ENCODE measurements at places on chromosomes 2 and 18.

DNA sequence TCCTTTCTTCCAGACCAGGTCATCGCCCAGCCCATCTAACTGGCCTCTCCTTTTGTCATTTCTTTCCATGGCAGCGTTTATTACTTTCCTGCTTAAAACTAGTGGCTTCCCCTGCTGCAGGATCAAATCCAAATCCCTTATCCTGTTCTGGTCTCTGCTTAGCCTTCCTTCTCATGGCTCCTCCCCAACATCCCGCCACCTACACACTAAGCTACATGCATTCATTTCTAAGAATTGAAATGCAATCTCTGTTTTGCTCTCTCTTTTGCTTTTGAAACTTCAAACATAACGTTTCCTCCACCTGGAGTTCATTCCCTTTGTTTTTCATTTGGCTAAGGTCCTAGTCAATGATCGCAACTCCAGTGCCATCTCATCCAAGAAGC is 18.0 kb upstream of the DPP4 start:
- DNase-seq: no peak

- DNase-seq: no peak
Measured at GRCh38 chr18:79413426-79413825, 17.7 kb downstream of the NFATC1 start.

DNA sequence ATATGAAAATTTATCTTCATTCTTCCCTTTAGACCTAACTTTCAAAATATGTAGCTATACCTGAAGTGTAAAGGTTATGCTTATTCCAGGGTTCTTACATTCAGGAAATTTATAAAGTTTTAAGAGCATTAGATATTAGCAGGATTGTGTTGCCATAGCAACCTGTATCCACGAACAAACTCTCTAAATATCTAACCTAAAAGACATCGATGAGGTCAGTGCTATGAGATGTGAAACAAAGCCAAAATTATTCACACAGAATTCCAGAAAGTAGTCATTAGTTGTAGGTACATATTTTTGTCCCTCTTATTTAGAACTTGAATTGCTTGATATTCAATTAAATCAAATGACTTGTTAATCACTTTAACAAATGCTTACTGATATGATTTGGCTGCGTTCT is 705.3 kb downstream of the SOCS6 start:
- no peak for DNase-seq

- no peak for DNase-seq
Measured at GRCh38 chr2:240615820-240616547, 9.3 kb upstream of the GPR35 start.

- peak; percentile 37 for DNase-seq
Measured at GRCh38 chr2:109171444-109172334, 42.7 kb downstream of the SH3RF3 start.

GRCh38 chr2:145303536-145303935 is 783.6 kb upstream of the ZEB2 start:
- no peak for DNase-seq

DNA sequence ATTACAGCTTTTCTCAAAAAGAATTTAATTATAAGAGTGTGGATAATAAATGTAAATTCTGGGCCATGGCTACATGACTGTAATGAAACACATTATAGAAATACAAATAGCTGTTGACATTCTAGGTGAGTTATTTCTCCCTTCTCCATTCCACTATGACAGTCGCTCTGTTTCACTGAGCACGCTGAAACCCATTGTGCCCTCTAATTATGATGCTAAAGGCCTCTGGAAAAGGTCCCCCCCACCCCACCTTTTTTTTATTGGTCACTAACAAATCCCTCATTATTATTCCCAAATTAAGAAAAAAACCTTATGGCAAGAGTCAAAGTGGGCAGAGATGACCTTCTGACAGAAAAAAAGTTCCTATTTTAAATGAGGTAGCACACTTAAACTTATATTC is 285.0 kb upstream of the SIX3 start:
- DNase-seq: no peak

GRCh38 chr18:13451661-13452387 is 233.3 kb downstream of the LDLRAD4 start:
- no peak for DNase-seq

DNA sequence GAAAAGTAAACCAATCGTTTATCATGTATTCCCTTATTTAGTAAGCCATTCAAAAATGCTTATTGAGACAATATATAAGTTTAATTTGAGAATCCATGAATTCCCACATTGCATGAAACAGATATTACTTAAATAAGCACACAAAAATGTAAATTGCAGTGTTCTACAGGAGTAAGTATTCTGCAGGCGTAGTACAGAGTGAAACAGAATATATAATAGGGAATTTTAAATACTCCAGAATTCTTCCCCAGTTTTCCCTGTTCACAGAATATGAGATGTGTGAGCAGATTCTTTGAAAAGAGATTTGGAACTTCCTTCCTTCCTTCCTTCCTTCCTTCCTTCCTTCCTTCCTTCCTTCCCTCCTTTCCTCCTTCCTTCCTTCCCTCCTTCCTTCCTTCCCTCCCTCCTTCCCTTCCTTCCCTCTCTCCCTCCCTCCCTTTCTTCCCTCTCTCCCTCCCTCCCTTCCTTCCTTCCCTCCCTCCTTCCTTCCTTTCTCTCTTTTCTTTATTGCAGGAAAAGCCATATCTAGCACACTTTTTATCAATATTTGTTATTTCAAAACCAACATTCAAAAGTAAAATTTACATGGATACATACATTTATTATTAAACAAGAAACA is 977.7 kb upstream of the LRRTM1 start:
- DNase-seq: no peak

DNA sequence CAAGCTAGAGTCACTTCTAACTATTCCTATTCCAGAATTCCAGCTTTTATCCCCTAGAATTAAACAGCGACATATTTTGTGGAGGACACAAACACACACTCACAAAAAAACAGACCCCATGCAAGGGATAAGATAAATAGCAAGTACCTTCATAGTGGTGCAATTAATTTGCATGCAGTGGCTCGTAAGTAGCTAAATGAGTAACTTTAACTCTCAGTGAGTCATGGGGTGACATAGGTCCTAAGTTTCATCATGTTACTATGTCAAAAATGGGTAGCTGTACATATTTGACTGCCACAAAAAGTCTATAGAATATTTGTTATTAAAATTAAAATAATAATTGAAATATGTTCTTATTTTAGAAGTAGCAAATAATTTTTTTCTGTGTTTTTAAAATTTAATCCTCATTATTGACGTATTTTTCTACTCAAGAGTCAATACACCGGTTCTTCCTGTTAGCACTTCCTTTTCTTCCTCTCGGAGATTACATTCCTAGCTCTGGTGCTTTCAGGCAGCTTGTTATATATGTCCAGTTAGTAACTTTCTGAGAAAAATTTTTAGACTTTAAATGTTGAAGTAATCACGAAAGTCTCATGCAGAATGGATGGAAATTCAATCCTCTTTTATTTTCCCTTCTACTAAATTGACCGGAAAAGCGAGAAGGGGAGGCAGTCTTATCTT is 247.0 kb downstream of the KCNH7 start:
- no peak for DNase-seq

- no peak for DNase-seq
Measured at GRCh38 chr2:34388446-34388845, 789.3 kb upstream of the FAM98A start.

DNA sequence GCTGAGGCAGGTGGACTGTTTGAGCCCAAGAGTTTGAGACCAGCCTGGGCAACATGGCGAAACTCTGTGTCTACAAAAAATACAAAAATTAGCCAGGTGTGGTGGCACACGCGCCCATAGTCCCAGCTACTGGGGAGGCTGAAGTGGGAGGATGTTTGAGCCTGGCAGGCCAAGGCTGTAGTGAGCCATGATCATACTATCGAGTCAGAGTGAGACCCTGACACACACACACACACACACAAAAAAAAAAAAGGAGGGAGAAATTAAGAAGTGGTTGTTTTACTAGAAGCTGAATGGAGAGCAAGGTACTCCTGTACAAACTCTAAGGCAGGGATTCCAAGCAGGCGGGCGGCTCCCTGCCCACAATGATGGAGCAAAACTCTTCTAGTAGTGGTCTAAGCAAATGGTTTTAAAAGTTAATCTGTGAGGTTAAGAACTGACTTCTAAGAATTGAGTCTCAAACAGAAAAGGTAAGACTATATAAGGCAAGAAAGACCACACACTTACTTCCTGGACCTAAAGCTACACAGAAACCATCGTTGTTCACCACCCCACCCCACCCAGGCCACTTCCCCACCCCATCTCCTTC is 2.6 kb downstream of the ANKRD44 start:
- DNase-seq: no peak

DNA sequence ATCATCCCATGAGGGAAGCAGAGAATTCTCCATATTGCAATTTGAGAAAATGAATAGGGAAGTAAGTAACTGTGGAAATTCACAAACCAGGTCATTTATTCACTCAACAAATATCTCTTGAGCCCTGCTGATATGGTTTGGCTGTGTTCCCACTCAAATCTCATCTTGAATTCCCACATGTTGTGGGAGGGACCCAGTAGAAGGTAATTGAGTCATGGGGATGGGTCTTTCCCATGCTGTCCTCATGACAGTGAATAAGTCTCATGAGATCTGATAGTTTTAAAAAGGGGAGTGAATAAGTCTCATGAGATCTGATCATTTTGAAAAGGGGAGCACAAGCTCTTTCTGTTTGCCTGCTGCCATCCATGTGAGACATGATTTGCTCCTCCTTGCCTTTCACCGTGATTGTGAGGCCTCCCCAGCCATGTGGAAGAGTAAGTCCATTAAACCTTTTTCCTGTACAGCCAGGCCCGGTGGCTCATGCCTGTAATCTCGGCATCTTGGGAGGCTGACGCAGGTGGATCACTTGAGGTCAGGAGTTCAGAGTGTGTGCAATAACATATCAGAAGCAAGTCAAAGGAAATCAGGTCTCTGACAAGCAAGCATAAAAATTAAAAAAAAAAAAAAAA is 193.2 kb downstream of the NDUFA10 start:
- DNase-seq: no peak

GRCh38 chr2:25821225-25822056 is 56.8 kb downstream of the ASXL2 start:
- DNase-seq: no peak

- no peak for DNase-seq
Measured at GRCh38 chr2:121783180-121783579, 27.7 kb downstream of the TSN start.

GRCh38 chr2:191869178-191869577 is 22.3 kb upstream of the CAVIN2 start:
- peak; percentile 7 for DNase-seq

GRCh38 chr2:160261732-160262131 is 61.7 kb upstream of the ITGB6 start:
- DNase-seq: no peak

GRCh38 chr2:127093648-127094210 is 13.2 kb downstream of the BIN1 start:
- no peak for DNase-seq

DNA sequence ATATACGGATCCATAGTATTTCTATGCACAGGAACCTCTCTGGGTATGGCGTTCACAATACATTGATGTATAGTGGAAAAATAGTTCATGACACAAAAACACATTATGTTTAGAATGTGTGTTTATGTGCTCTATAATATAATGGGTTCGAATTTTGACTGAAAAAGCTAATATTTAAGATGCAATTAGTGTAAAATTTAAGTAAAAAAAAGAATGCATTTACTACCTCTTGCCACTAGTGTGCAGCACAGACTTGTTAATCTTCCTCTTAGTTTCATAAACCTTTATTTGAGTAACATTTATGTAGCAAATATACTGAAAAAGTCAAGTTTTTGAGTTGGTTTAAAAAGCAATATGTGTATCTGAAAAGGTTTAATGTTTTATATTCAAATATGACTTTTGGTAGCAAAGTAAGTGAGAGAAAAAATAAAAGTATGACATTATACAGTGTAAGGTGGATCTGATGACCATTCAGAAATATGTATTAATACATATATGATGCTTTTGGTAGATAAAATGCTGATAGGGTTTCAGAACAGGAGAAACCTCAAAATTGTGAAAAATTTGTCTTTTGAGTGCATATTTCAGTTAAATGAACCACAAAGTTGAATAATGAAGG is 49.4 kb downstream of the CCDC102B start:
- DNase-seq: no peak

- no peak for DNase-seq
Measured at GRCh38 chr2:24010477-24011249, 778 bp downstream of the MFSD2B start.

- no peak for DNase-seq
Measured at GRCh38 chr2:9983401-9984216, 32.1 kb downstream of the GRHL1 start.

DNA sequence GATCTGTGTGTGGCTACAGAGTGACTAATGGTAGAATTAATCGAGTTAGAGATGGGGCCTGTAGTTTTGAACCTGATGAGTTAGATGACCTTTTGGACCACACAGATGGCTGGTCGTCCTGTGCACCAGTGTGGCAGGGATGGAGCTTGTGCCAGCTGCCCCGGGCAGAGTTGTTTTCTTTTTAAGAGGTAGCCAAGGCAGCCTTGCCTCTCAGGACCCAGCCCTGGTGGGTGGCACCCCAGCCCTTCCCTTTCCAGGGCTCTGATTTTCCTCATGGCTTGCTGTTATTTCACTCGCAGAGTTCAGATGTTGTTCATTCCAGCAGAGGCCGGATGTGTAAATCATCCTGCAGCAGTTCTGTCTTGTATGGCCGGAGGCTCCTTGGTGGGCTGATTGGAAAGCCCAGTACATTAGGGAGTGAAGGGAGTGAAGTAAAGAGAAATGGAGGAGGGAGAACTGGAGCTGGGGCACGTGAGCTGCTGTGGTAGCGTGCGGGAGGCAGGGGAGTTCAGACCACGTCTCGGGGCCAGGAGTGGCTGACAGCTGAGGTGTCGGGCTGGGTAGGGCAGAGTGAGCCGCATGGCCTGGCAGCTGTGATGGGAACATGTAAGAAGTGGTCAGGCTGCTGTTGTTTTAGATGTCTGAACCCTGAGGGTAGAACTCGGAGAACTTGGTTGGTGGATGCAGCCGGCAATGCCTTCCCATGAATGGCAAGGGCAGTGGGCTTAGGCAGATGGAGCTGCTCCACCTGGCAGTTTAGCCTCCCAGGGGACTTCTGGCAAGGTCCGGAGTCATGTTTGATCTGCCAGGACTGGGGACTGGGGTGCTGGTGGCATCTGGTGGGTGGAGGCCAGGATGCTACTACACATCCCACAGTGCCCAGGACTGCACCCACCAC is 28.8 kb downstream of the ASAP2 start:
- DNase-seq: peak; percentile 55

GRCh38 chr18:23448291-23448690 is 4.8 kb upstream of the RIOK3 start:
- DNase-seq: no peak

GRCh38 chr2:28665041-28665704 is 86.5 kb upstream of the PPP1CB start:
- DNase-seq: peak; percentile 49

GRCh38 chr18:35245719-35246317 is 5.0 kb downstream of the ZNF397 start:
- no peak for DNase-seq

DNA sequence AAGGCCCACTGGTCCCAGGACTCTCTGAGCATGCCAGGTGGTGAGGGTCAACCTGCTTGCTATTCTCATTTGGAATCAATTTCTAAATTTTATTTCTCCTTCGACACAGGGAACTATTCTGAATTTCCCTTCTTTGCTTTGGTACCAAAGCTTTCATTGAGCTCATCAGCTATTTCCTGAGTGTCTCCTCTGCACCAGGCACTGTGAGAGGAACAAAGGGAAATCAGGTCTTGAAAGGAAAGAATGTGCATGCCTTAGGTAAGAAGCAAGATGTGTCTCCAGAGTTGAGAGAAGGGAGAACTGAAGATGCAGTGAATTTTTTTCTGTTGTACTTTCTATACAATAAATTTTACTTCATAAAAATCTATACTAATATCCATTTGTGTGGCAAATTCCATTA is 17.9 kb downstream of the SPATS2L start:
- DNase-seq: no peak

- no peak for DNase-seq
Measured at GRCh38 chr2:27779417-27780055, 8.0 kb downstream of the MRPL33 start.
